Omental fat pad (tissue), 4 donors: ENCODE measurements at places on chromosomes 12 and 14. TPM values are rescaled to one million over a fixed set of nuclear protein-coding genes. Genes with fewer than 3 reads are reported as not detected.

Gene SLC25A47
- total RNA-seq, result not detected

Gene LRRC9
- total RNA-seq, result 0.25 TPM

Gene GLS2
- total RNA-seq, result 1.7 TPM

GRCh38 chr14:52860209-52860608 is 68.8 kb upstream of the GNPNAT1 start:
- DNase-seq, result no peak

GRCh38 chr12:113876160-113876559 is 90.0 kb downstream of the RBM19 start:
- DNase-seq, result no peak

GRCh38 chr12:107417004-107417403 is 268.6 kb upstream of the PWP1 start:
- DNase-seq, result no peak

GRCh38 chr12:109947521-109947920 is 47.4 kb downstream of the TCHP start:
- DNase-seq, result no peak

DNA sequence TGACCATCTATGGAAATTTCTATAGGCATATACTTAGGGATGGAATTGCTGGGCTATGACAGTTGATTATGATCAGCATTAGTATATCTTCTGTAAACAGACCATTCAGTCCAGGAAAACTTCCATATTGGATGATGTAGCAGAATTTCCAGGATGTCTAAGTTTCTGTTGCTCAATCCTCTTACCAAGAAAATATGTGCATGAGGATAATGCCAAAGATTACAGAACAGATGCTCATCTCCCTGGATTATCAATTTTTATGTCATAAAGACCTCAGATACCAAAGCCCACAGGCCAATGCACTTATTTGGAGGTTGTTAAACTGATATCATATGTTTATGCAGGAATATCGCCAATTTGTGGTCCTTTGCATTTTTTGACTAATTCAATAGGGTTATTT is 354.4 kb upstream of the FLRT2 start:
- DNase-seq, result no peak

- no peak for DNase-seq
Measured at GRCh38 chr14:72553656-72554055, 340.2 kb downstream of the DPF3 start.

- no peak for DNase-seq
Measured at GRCh38 chr14:105468621-105469241, 5.9 kb upstream of the CRIP2 start.

- DNase-seq, result no peak
Measured at GRCh38 chr12:65497660-65498059, 219.2 kb downstream of the MSRB3 start.
